M059J (cell line): ENCODE measurements at places on chromosomes 2 and 18. TPM values are rescaled to one million over a fixed set of nuclear protein-coding genes. Genes with fewer than 3 reads are reported as not detected.

DNA sequence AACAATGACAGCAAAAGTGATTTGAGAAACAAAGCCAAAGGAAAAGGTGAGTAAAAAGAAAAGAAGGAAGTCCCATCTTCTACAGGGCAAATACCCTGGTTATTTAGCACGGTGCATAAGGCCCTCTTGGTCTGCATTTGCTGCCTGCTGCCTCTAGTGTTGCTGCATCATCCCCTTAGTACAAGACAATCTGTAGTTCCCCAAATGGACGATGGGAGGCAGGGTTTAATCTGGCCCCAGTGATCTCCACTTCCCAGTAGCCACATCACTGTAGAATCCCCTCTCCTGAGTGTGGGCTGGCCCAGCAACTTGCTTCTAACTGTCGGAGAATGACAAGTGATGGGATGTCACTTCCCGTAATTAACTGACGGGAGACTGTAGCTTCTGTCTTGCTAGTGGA is 85.1 kb downstream of the CTAGE1 start:
- no peak for DNase-seq

- DNase-seq, result no peak
Observed at GRCh38 chr2:112923237-112923966, 12.4 kb downstream of the IL37 start.

GRCh38 chr2:190626641-190627210 is 22.2 kb upstream of the NAB1 start:
- DNase-seq, result no peak

GRCh38 chr2:68776124-68776523 is 41.5 kb downstream of the ARHGAP25 start:
- no peak for DNase-seq

GRCh38 chr2:24276349-24276899 is 83.9 kb downstream of the ITSN2 start:
- peak; percentile 3 for DNase-seq

DUSP19 gene
- total RNA-seq, result 0.98 and 2.4 TPM in 2 replicates

- peak; percentile 84 for DNase-seq
Observed at GRCh38 chr2:133504566-133505505, 63.4 kb downstream of the NCKAP5 start.
